HFFc6 (cell line): ENCODE measurements at places on chromosomes 13 and 19.

- DNase-seq = no peak
These were observed 3.1 kb upstream of the PNMA8C start for GRCh38 chr19:46431824-46432223.

DNA sequence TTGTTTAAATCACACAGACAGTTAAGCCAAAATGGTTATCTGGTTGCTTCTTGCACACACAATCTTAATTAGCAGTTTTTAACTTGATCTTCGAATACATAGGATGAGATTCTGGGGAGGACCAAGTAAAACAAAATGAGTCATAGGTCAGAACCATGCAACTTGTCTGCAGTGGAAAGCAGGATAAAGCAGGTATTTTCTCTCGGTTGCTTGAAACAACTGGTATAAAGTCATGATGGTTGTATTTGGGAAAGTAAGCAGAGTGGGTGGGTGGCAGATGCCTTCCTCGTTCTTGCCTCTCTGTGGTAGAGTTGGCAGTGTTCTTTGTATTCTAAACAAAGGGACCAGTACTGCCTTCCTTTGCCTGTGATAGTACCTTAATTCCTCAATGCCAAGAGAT, 167.0 kb downstream of the COG6 start:
- DNase-seq = no peak

GRCh38 chr13:103883698-103884097, 817.5 kb upstream of the SLC10A2 start:
- no peak for DNase-seq

- no peak for DNase-seq
These were observed 171.2 kb downstream of the TEX29 start for GRCh38 chr13:111491659-111492058.

- no peak for DNase-seq
These were observed 11.8 kb downstream of the PEPD start for GRCh38 chr19:33509774-33510173.

DNA sequence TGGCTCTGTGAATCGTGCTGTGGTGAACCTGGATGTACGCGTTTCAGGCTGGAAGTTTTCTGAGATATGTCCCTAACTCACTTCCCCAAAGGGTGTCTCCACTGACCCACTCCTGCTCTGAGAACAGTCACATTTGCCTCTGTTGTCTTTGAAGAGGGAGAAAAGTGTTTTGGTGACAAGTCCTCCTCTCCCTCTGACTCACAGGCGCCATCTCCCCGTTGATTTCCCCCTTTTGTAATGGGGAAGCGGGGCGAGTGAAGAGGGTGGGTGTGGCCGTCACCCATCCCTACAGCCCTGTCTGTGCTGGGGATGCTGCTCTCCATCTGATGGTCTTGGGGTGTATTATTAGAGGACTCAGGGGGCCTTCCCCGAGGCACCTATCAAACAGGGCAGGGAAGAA, 9.6 kb downstream of the APC2 start:
- no peak for DNase-seq

GRCh38 chr13:100798739-100799361, 124.3 kb upstream of the TMTC4 start:
- no peak for DNase-seq

DNA sequence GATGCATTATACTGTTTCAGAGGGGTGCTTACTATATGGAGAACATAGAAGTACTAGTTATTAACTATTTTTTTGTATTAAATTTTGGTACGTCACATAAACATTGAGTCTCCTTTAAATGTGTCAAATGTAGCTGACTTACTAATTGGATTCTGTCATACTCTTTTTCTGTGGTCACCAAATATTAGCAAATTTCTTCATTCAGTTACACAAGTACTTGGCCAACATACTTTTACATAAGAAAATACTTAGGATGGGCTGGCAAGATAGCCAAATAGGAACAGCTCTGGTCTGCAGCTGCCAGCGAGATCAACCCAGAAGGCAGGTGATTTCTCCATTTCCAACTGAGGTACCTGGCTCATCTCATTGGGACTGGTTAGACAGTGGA, 19.2 kb downstream of the LPAR6 start:
- DNase-seq = no peak

GRCh38 chr19:47610902-47611301, 2.0 kb downstream of the BICRA start:
- no peak for DNase-seq

GRCh38 chr19:19064098-19064722, 416 bp downstream of the SLC25A42 start:
- no peak for DNase-seq

- no peak for DNase-seq
These were observed 1.6 kb downstream of the RNASEH2B start for GRCh38 chr13:50911081-50911631.

- DNase-seq = no peak
These were observed 26.2 kb downstream of the WASF3 start for GRCh38 chr13:26583662-26584061.

GRCh38 chr19:19371059-19371458, 34.4 kb upstream of the GATAD2A start:
- no peak for DNase-seq

DNA sequence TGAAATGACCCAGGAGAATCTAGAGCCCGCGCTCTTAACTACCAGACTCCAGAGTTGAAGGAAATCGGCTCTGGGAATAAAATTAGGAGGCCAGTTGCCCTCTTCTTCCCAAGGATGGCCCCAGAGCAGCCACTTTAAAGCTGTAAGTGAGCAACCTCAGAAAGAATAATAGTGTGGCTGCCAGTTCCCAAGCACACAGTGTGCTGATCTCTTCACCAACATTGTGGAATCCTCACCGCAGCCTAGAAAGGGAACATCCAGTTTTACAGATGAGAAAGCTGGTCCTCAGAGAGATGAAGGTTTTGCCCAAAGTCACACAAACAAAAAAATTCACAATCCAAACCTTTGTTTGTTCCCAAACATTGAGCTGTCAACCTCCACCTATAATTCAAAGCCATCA, 39.6 kb downstream of the HSPH1 start:
- DNase-seq = no peak

DNA sequence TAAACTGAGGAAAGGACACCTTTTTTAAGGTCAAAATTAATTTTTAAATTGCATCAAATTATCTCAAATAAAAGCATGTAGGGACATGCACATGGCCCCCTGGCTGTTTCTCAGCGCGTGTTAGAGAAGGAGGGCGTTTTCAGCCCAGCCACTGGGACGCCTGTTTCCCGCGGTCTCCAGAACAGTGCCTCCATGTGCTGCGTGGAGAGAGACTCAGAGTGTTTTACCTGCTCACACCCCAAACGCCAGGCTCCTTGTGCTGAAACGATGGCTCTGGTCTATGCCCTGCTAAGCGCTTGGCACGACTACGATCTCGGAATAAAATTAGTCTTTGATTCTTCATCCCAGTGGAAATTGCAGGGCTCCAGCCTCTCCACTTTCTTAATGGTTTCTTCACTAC, 20.0 kb upstream of the SPACA7 start:
- no peak for DNase-seq

- DNase-seq = no peak
These were observed 658 bp upstream of the ISOC2 start for GRCh38 chr19:55461974-55462626.

DNA sequence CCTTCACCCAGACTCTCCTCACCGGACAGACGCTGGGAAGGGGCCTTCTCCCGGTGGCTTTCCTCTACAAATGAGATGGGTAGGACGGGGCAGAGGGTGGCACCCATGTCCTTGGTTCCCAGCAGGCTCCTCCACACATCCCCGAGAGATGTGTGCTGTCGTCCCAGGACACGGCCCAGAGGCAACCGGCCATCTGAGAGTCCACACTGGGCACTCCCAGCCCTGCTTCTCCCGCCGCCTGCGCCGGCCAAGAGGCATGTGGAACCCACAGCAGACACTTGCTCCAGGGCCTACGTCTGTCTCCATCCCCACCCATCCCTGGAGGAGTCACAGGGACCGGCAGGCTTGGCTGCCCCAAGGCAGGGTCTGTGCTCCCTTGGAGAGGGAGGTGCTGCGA, 179.9 kb downstream of the KDM4B start:
- no peak for DNase-seq

DNA sequence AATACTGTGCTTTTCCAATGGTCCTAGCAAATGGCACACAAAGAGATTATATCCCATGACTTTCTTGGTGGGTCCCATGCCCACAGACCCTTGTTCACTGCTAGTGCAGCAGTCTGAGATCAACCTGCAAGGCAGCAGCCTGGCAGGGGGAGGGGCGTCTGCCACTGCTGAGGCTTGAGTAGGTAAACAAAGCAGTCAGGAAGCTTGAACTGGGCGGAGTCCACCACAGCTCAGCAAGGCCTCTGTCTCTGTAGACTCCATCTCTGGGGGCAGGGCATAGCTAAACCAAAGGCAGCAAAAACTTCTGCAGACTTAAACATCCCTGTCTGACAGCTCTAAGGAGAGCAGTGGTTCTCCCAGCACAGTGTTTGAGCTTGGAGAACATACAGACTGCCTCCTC, 82.9 kb downstream of the ZNF737 start:
- no peak for DNase-seq

DNA sequence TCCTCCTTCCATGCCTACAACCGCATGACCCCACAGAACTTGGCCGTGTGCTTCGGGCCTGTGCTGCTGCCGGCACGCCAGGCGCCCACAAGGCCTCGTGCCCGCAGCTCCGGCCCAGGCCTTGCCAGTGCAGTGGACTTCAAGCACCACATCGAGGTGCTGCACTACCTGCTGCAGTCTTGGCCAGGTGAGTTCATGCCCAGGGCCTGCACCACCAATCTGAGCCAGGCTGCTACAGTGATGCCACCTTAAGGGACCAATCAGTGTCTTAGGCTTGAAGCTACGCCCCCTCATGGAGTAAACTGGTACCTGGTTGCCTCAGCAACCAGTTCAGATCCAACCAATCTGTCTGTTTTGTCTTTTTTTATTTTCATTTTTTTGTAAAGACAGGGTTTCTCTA, 5.2 kb downstream of the SYDE1 start:
- no peak for DNase-seq

GRCh38 chr13:35256459-35257148, 219.9 kb downstream of the MAB21L1 start:
- no peak for DNase-seq

DNA sequence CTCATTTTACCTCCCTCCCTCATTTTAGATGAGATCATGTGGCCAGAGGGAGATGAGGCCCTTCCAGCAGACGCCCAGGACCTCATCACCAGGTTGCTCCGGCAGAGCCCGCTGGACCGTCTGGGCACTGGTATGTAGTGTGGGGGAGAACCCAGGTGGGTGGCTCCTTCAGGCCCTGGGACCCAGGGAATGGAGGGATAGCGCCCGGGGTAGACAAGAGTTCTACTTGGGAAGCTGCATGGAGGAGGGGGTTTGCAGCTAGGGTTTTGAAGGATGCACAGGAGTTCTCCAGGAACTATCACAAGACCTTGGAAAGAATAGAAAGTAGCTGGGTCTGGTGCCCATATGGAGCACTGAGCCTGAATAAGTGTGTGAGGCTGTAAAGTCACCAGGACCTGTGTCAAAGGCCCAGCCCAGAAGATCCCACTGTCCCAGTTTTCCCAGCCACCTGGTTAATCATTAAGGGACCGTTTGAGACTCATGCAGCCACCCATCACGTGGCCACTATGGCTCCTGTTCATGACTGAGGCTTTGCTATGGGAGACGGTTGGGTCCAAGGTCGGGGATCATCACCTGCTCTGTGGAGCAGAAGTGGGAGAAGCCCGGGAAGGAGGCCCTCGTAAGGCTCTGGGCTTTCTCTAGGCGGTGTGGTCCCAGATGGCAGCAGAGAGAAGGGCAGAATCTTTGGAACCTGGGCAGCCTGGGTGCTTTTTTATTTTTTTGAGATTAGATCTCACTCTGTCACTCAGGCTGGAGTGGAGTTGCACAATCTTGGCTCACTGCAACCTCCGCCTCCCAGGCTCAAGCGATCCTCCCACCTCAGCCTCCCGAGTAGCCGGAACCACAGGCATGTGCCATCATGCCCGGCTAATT, 17.0 kb upstream of the PIK3R2 start:
- DNase-seq = no peak

DNA sequence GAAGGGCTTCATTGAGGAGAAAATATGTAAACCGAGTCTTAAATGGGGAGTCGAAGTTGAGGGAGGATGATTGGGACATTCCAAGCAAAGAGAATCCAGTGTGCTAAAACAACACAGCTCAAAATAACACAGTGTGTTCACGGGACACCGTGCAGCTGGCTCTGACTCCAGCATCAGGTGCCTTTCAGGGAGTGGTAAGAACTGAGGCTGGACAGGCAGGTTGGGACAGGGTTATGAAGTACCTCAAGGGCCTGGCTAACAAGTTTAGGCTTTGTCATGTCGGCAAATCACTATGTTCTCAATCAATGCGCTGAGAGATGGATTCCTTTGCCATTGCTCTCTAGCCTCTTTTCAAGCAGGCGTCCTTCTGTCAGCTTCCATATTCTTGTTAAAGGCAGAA, 27.5 kb upstream of the WDFY2 start:
- DNase-seq = no peak

DNA sequence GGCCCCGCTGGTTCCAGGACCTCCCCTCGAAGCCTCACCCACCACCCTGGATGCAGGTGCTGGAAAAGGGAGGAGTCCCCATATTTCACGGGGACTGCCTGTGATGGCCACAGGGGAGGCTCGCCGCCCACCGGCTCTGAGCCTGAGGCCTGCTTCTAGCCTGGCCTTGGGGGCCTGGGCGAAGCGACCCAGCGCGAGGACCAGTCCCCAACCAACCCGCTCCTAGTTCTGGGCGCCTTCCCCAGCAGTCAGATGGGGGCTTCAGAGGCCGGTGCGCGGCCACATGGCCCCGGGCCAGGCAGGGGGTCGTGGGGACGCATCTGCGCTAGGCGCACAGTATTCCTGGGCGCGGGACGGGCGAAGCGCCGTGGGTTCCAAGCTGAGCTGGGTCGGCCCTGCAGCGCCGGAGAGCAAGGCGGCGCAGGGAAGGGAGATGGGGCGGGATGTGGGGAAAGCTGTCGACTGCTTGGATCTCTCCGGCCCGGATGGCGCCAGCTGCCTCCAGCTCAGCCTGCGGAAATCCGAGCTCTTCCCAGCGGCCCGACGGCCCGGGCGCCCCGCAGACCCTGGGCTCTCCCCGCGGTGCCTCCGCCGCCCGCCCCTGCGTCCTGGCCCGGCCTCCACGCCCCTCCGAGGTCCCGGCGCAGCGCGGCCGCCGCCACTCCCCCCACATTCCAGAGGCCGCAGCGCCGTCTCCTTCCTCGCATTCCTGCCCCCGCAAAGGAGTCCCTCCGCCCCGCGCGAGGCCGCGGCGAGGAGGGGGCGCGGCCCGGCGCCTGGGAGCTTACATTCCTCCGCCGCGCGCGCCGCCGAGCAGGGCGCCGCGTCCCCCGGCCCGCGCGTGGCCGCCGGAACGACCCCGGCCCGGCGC, at the start of gene WTIP:
TSS of gene WTIP (plus strand) at position 788 of the 871 bp plus-strand sequence. CDS start 217 bp downstream, outside the sequence.
- DNase-seq = peak; percentile 67
